ENCODE measurements at places on chromosomes 7 and 10.

DNA sequence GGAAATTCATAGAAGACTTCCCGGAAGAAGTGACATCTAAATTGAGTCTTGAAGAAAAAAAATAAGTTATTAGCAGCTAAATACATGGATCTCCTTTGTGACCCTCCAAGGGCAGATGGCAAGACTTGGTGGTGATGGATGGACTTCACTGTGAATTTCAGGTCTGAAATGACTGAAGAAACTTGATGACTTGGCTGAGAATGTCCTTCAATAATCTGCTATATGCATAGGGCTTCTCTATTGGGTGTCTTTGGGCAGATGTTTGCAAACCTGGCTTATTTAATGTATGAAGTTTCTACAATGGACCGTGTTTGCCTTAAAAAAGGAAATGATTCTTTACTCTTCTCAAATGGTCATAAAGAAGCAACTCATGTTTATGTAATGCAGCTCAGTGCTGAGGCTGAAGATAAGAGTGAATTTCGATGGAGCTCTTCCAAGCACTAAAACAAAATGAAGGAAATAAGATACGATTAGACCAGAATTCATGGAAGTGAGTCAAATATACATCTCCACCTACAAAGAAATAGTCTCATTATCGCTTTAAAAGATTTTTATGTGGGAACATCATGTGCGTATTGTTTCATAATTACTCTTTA, 116.6 kb upstream of the WDR11 start:
- no peak for DNase-seq

DNA sequence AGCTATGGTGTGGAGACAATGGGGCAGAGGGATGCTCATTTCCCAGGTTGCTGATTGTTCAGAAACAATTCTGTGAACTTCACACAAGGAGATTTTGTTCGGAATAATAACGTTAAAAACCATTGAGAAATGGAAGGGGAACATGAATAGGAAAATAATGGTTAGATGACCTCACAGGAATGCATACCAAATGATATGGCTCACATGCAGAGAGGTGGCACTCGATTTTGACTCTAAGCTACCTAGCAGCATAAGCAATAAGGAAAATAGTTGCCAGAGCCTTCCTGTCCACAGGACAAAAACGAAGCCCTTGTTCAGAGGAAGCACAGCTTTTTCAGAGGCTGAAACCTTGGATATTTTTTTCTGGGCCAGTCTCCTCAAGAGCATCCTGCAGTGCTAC, 293.1 kb downstream of the ZEB1 start:
- DNase-seq, result no peak

- no peak for DNase-seq
Observed at GRCh38 chr10:3213758-3214515, 41.4 kb upstream of the PITRM1 start.

DNA sequence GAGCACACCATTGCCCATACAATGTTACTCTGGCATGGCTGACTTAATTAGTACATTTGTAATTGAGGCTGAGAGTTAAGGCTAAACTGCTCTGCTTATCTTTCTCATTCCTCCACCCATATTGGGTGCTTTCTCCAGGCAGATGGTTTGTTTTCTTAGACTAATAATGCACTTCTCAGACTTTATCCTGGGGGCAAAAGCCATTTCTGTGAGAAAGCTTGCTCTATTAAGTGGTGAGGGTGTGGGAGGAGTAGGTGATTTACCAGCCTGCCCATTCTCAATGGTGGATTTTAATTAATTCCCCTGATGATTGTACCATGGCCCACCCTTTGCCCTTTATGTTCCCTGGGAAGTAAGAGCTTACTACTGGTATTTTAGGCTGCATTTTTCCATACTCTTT, 174.8 kb downstream of the FOXP2 start:
- DNase-seq, result no peak

GRCh38 chr10:129637010-129637409, 170.0 kb downstream of the MGMT start:
- no peak for DNase-seq

DNA sequence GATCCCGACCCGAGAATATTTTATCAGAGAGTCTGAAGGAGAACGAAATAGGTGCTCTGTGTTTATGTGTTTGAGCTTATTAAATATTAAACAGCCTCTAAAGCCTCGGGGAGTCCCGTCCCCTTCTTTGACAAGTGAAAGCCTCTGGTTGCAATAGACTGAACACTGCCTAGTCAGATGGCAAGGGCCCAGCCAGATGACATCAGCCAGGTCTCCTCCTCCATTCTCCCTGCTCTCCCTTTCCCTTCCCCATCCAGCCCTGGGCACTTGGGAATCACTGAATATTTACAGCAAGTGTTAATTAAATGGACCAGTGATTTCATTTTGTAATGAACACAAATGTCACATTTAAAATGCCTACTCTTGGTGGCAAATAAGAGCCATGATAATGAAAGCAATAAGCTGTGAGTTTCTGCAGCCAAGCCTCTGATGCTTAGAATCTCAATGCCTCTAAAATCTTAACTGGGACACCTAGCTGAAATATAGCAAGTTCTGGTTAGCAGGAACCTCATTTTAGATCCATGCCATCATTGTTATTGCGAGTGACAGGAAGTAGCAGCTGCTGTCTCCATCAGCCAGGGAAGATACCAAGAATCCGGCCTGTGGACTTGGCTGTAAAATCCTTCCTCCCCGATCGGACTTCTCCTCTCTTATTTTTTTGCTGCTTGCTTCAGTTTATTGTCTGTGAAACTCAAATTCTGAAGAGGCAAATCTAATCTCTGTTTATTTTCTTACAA, 202.1 kb downstream of the PRPF18 start:
- DNase-seq, result no peak

DNA sequence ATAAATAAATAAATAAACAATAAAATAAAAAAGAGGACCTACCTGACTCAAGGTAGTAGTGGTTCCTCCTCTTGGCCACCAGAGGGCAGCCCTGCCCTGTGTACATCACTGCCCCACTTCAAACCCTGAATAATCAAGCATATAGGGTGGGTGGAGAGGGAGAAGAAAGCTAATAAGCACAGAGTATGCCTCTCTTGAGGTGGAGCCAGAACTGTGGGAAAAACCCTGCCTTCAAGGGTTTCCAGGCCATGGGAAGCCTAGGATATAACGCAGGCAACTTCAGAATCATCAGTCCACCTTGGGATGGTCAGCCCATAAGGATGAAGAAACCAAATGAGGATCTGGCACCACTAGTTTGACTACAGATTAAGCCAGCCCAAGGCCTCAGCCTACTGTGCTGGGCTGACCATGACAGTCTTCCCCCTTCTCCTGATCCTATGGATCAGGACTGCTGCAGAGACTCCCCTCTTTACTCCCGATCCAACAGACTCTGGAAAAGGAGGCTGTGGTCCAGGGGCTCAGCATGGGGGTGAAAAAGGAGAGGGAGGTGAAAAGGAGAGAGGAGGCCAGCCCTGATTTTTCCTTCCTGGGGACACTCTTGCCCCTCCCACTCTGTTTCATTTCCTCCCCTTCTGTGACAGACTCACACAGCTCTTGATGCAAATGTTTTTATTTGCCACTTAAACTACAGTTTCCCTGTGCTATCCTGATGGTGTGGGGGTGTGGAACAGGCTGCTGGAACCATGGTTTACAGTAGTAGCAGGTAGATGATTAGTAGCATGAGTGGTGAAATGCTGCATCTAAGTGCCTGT, 10.1 kb downstream of the AVPI1 start:
- DNase-seq, result peak; percentile 20

GRCh38 chr7:115941703-115942268, 88.8 kb downstream of the TFEC start:
- no peak for DNase-seq

DNA sequence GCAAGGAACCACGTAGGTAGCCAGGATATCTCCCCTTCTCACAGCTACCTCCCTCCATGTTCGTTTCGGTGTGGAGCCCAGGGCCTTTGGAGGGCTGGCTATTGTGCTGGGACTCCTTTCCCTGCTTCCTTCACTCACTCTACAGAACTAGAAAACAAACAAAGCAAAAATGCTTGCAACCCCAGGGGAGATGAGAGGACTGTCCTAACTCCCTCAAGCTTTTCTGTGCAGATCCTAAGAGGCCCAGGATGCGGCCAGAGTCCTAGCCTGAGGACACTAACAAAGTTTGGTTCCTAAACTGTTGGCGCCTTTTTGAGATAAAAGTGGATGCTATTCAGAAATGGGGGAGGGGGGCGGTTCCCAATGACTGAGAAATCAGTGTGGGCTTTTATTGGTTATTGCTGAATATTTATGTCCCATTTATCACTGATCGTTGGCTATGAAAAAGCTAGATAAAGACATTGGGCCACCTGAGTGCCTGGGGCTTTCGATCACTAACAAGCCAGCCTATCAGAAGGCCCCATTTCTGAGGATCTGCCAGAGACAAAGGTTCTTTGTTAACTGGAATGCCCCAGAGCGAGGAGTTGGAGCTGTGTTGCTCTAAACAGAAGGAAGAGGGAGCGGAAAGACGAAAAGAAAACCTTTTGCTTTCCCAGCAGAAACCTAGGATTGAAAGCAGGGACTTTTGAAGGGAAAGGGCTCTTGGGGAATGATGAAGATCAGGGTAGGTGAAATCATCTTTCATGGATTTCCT, 95.2 kb upstream of the EGR2 start:
- no peak for DNase-seq

DNA sequence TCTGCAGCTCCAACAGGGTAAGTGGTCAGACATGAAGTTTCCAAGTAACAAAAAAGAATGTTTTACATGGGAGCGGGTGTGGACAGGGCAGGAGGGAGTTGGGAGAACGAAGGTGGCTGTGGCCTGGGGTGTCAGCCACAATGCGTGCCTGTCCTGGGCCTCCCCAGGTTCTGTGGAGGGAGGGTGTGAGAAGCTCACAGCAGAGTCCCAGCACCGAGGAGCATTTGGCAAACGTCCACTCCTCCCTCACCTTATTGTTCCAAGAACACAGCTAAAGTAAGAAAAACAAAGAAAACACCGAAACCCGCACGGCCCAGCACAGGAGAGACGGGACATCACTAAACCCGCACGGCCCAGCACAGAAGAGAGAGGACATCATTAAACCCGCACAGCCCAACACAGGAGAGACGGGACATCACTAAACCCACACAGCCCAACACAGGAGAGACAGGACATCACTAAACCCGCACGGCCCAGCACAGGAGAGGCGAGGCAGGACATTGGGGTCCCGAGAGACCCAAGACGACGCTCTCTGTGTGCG, 226.4 kb downstream of the MAD1L1 start:
- DNase-seq, result no peak

GRCh38 chr10:70650718-70651117, 21.6 kb upstream of the ADAMTS14 start:
- DNase-seq, result no peak

DNA sequence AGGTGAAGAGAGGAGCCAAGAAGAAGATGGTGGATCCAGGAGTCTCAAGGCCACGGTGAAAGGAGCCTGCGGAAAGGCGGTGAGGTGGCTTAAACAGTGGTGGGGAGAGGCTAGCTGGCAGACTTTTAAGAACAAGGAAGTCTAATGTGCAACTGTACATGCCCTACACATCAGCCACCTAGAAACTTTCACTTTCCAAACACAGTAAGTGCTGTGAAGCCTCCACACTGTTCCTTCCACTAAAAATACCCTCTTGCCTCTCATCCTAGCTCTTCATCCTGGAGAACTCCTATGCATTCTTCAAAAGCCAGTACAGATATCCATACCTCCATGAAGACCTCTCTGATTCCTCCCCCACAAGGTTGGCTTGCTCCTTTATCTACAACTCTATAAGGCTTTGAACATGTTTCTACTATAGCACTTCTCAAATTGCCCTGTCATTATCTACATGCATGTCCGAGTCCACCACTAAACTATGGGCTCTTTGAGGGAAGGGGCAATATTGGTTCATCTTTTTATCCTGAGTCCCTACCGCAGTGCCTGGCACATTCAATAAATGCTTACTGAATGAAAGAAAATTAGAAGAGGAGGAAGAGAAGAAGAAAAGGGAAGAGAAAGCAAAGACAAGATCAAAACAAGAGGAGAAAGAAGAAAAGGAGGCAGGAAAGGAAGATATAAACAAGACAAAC, 54.2 kb downstream of the DNAJC12 start:
- DNase-seq, result no peak

GRCh38 chr10:115657161-115657860, 564.1 kb downstream of the ATRNL1 start:
- no peak for DNase-seq

DNA sequence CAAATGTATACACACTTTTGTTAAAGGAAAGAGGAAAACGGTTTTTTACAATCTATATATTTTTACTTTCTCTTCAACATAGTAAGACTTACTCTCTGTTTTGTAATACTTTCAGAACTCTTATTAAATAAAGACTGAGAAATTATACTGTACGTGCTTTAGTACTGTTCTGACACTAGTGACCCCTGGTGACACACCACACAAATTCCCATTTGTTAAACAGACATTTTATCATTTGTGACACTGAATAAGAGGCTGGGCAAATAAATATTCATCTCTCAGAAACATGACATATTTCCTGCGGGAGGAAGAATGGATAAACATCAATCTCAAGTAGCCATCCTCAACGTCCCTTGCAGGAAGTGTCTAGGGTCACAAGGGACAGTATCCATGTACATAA, 68.9 kb upstream of the ZNF33B start:
- DNase-seq, result no peak

DNA sequence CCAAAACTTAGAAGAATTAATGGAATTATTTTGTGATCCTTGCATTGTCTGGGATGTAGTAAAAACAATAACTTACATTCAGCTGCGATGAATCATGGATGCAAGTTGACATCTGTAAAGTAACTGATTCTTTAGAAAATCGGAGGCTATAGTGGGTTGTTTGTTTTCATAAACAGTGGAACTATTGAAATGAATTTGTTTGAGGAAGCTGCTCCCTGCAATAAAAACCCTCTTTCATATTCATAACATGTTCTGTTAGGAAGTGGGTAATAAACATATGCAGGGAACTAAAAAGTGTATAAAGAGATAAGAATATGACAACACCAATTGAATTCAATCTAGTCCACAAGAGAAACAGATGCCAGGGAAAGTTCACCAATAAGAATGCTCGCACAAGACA, 53.6 kb downstream of the AGMO start:
- DNase-seq, result no peak

DNA sequence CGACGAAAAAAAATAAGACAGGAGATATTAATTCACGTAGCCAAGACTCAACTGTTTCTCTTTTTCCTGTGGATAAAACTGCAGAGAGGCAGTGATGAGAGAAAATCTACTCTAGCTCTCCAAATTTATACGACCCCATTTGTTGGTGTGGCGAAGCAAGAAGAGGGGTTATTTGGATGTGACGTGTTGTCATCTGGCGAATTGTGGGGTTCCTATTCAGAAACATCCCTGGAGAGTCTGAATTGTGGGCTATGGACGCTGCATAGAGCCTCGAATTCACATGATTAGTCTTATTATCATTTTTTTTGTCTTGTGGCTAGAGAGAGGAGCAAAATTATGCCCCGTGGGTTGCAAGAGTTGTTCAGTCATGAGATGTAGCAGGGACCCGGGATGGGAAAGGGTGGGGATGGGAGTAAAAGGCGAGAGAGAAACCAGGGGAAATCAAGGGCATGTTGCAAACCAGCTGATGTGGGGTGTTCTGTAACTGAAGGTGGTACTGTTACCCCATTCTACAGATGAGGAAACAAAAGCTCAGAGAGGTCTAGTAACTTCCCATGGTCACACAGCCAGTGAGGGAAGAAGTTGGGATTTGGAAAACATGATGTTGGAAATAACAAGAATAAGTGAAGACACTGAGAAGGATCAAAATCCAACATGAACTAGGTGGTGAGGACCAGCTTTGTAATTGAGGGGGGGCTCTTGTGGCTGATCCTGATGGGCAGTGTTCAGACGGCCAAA, 69.2 kb upstream of the SFMBT2 start:
- DNase-seq, result no peak
